ENCODE measurements at places on chromosomes 2 and 18.

DNA sequence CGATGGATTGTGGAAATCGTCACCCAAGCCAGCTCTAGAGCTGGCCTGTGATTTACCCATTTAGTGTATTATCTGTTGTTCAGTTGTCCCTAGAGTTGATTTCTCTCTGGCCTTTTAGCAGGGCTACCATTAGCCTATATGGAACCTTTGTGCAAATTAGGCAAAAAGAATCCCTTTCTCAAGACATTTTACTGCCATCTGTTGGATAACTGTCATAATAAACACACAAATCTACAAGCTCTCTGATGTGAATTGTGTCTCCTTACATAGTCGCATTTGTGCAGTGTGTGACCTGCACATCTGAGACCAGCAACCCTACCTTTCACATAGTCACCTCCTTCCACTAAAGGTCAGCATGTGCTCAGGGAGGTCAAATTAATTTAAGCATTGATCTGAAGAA lies 34.0 kb downstream of the LOXHD1 start:
- peak; percentile 15 for DNase-seq

DNA sequence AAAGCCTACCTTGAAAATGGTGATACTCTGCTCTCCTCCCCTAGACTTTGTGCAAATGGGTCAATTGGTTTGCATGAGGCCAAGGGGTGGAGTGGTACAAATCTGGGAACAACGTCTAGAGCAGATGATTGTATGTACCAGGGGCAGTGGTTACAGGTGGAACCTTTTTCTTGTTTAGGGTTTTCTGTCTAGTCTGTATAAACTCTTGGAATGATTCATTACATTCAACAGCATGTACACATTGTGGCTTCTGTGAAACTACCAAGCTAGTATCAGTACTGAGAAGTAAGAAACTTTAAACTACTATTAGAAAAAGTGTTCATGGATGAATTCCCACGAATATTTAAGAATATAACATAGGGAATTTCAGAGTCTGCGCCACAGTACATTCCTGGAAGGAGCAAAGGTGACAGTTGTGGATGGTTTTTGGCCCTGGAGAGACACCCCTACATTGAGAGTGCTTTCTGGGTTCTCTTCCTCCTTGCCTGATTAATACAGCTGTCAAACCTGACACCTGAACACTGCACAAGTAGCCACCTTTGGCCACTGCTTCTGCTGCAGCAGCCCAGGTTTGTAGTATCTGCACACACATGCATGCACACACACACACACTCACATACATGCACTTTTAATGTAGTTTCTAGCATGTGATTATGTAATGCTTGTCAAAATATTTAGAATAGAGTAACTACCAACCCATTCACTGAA lies 30.0 kb downstream of the CFAP221 start:
- DNase-seq, result no peak

DNA sequence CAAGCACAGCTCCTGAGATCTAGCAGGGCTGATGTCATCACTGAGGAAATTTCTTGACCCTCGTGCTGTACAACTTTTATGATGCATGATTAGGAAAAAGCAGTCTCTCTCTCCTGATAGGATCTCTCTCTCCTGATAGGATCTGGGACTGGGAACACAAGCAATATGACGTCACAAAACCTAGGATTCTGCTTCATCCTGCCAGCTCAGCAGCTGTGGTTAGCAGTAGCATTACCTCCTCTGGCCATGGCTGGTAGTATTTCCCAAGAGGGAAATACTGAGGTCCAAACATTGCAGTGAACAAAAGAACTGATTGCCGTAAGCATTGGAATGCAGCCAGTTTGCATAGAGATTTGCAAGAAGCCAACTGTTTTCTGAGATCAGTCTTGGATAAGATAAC lies 521.2 kb upstream of the POU3F3 start:
- DNase-seq, result peak; percentile 50

GRCh38 chr2:218093879-218094278 lies 24.8 kb downstream of the RUFY4 start:
- DNase-seq, result no peak

GRCh38 chr2:102179788-102180686 lies 6.8 kb upstream of the IL1RL2 start:
- no peak for DNase-seq

DNA sequence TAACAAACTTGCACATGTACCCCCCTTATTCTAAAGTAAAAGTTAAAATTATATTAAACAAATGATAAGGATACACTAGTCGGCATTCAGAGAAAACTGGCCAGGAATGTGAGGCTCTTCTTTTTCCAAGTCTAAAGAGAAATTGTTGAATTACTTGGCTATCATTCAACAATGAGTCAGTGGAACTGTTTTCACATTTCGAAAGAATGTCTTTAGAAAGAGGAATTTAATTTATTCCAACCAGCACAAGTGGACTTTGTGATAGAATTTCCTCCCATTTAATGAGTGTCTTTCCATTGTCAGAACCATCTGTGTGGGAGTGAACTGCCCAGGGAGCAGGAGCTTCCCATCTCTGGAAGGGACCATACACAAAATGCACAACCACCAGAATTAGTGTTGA lies 792.2 kb downstream of the EPHA4 start:
- peak; percentile 48 for DNase-seq

DNA sequence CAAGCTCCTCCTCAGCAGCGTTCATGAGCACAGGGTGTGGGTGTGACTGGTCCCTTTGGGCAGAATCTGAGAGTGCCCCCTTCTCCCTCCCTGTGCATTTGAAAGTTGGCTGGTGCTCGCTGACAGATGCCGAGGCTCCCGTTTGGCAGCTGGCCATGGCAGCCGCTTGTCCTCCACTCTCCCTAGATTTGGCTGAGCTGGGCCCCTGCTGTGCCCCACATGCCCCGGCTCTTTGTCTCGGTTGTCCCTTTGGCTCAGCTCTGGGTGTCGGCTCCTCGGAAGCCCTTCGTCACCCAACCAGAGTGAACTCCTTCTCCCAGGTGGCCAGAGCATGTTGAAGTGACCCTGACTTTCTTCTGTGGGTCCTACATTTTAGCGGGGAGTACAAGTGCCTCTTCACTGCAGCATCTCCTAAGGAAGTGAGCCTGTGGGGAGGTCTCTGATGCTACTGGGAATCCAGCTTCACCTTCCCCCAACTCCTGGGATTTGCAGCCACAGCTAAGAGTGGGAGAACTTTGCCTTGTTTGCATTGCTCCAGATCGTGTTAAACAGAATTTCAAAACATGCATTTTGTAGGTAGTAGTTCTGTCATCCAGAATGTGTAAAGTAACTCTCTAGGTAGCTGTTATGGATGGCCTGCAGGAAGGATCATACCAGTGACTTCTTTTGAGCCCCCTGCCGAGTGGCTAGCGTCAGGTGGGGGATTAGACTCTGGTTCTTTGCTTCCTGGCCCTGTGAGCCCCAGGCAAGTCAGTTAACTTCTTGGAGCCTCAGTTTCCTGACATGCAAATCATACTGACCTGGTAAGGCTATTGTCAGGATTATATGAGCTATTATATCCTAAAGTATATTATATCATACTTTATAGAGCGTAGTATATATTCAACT lies 24.2 kb downstream of the HPCAL1 start:
- DNase-seq, result peak; percentile 63

- DNase-seq, result peak; percentile 58
These were observed 27.9 kb downstream of the FABP1 start for GRCh38 chr2:88099798-88100488.

GRCh38 chr2:242012956-242013764 lies 143.6 kb downstream of the RTP5 start:
- DNase-seq, result no peak

DNA sequence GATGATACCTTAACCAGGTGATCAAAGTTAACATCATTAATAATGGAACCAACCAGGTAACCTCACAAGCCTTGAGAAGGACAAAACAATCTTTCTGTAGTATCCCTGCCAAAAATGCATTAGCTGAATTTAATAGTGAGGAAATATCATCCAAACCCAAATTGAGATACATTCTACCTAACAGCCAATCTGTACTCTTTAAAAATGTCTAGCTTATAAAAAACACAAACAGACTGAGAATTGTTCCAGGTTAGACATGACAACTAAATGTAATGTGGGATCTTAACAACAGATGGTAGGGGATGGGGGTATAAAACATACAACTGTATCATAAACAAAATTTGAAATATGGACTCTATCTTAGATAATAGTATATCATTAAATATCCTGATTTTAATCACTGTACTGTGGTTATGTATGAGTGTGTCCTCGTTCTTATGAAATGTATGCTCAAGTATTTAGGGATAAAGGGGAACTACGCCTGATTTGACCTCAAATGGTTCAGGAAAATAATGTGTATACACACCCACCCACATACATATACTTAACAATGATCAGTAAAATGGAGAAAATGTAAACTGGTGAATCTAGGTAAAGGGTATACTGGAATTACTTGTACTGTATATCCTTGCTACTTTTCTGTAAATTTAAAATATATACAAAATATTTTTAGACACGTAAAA lies 1.7 kb downstream of the FANCL start:
- DNase-seq, result no peak

GRCh38 chr18:13501891-13502290 lies 224.5 kb downstream of the FAM210A start:
- peak; percentile 30 for DNase-seq

GRCh38 chr18:38329145-38329544 lies 763.5 kb upstream of the CELF4 start:
- no peak for DNase-seq

- no peak for DNase-seq
These were observed 137.6 kb upstream of the BCL2L11 start for GRCh38 chr2:110983133-110983532.

DNA sequence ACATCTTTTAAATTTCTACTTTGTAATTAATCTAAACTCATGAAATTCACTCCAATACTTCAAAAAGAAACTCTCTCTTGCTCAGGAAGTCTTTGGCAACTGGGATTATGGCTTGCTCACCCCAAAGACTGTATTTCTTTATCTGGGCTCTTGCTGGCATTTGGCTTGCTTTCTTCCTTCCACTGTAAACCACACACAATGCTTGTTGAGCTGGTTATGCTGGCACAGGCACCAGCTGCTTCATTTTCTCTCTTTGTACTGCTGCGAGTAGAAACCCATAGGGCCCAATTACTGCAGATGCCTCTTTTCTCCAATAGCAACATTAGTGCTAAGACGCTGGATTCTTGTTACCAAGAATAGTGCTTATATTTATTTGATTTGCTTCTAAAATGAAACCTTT lies 51.4 kb downstream of the SLC38A11 start:
- no peak for DNase-seq

- no peak for DNase-seq
These were observed 73.7 kb downstream of the CABLES1 start for GRCh38 chr18:23209031-23209430.

DNA sequence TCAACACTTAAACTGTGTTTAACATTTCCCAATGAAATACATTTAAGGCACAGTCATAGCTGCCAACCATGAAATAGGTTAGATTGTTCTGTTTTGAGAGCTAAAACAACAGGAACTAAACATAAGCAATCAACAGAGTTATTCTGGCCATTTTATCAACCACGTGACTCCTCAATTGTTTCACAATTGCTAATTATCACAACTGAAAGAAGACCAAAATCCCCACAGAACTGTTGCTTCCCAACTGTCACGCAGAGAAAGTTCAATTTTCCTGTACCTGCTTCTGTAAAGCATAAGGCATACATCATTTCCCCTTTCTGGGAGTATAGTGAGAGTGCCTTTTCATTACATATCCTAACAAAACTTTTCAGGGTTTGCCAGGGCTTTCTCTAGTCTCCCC lies 248.6 kb downstream of the EPHA4 start:
- DNase-seq, result no peak

DNA sequence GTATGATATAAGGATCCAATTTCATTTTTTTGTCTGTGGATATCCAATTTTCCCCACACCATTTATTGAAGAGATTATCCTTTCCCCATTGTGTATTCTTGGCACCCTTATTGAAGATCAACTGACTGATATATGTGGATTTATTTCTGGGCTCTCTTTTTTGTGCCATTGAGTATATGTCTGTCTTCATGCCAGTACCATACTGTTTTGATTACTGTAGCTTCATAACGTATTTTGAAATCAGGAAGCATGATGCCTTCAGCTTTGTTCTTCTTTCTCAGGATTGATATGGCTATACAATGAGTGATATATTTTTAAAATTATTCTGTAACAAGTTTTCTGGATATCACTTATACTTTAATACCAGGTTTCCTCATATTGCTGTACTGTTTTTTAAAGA lies 58.1 kb upstream of the DLX2 start:
- DNase-seq, result no peak

DNA sequence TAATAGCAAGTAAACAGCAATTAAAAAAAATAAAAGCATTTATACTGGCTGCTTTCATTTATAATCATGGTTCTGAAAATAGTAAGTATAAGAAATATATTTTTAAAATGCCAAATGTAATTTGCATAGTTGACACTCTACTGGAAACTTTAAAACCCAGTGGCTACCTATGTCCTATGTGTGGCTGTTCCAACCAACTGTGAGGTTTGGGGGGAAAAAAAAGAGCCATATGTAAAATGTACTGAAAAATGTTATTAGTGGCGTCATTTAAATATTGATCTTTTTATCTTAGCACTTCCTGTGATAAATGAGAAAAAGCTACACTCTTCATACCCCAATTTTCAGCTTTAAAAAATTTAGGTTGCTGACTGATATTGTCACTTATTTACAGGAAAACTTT lies 270.7 kb downstream of the TCF4 start:
- DNase-seq, result no peak

- DNase-seq, result peak; percentile 81
These were observed 70.5 kb upstream of the IGFBP5 start for GRCh38 chr2:216765761-216766262.

GRCh38 chr2:176122683-176123410 lies at the start of gene HOXD9:
HOXD9 (plus strand) TSS chr2:176122719; CDS start chr2:176122769, 50 bp downstream.
- no peak for DNase-seq

GRCh38 chr2:123530004-123530403 lies 495.1 kb upstream of the CNTNAP5 start:
- DNase-seq, result no peak

GRCh38 chr2:10448576-10449485 lies 704 bp upstream of the ODC1 start:
- peak; percentile 96 for DNase-seq

- DNase-seq, result no peak
These were observed 5.6 kb downstream of the LGALSL start for GRCh38 chr2:64459575-64459974.

DNA sequence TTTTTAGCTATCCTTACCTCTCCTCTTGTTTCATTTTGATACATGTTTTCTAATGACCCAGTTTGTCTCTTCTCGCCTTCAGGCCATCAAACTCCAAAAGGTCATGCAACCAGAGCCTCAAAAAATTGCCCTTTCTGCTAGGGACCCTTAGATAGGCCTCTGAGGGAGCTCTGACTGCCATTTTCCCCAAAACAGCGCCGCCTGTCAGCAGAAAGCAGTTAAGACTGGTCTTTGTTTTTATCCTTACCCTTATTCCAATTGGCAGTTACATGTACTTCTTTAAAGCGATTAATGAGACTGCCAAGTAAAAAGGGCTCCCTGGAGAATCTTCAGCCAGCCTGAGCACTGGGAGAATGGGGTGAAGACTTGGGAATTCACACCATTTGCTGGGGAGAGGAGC lies 55.1 kb upstream of the RIT2 start:
- no peak for DNase-seq

Data from eye (tissue), 1 donor.